ENCODE measurements at places on chromosomes 16 and 17.

DNA sequence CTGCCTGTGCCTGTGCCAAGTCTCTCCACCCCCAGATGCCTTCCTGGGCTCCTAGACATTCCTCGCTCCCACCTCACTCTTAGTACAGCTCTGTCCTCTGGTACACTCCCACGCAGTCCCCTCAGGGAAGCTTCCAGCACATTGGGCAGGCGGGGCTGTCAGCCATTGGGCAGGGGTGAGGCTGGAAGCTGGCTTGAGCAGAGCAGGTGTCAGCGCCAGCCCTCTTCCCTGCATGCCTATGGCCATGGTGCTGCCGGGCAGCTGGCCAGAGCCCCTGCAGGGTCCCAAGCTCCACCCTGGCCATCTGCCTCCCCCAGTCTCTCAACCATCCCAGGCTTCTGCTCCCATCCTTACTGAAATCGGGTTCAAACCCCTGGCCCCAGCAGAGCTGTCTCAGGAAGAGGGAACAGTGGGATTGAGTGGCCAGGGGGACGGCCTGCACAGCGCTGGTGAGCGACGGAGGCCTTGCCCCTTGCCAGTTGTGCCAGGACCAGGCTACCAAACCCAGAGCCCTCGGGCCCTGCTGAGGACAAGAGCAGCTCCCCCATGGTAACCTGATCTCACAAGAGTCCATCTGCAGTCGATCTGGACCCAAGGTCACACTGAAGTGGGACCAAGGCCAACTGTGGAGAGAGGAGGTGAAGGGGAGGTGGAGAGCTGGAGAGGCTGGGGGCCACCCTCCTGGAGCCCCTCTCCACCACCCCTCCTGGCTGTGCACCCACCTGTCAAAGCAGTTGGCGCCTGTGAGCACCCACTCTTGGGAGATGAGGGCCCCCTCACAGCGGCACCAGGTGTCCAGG lies 2.4 kb upstream of the B9D1 start:
- DNase-seq, result no peak

DNA sequence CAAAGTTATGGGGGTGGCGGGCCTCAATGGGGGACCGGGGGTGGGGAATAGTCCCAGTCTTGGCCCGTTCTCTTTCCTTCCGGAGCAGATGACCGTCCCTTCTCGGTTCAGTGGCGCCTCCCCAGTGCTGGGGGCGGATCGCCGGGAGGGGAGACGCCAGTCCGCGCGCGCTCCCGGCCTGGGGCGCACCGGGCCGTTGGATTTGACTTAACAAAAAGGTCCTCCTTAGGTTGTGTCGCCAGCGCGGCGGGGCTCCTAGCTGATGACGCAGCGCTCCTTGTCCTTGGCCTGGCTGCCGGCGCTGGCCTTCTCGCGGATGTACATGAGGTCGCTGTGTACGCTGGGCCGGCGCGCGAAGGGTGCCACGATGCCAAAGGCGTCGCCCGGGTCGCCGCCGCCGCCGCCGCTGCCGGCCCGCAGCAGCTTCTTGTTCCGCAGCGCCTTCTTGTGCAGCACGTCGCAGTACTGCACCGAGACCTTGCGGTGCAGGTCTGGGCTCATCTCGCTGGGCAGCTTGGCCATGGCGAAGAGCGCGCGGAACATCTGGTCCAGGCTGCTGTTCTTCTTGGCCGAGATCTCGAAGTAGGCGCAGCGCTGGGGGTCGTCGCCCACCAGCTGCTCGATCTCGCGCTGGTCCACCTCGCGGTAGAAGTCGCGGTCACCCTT lies 1.2 kb downstream of the RASD1 start:
- DNase-seq, result peak; percentile 28

DNA sequence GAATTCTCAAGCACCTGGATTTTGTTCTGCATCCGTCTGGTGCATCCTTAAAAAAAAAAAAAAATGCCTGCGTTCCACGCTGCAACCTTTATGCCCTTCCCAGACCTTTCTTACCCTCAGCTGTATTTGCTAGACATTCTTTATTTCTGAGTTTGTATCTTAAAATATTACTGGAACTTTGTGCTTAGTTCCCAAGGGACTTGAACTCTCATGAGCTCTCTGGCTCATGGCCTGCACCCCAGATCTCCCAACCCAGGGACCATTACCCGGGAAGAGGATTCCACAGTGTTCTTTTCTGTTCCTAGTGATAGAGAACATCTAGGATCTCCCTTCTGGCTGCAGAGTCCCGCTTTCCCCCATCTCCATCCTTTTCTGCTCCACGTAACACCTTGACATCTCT lies 28.9 kb upstream of the CLEC18A start:
- no peak for DNase-seq

- DNase-seq, result no peak
Observed at GRCh38 chr17:46968224-46968834, 10.7 kb downstream of the RPRML start.

DNA sequence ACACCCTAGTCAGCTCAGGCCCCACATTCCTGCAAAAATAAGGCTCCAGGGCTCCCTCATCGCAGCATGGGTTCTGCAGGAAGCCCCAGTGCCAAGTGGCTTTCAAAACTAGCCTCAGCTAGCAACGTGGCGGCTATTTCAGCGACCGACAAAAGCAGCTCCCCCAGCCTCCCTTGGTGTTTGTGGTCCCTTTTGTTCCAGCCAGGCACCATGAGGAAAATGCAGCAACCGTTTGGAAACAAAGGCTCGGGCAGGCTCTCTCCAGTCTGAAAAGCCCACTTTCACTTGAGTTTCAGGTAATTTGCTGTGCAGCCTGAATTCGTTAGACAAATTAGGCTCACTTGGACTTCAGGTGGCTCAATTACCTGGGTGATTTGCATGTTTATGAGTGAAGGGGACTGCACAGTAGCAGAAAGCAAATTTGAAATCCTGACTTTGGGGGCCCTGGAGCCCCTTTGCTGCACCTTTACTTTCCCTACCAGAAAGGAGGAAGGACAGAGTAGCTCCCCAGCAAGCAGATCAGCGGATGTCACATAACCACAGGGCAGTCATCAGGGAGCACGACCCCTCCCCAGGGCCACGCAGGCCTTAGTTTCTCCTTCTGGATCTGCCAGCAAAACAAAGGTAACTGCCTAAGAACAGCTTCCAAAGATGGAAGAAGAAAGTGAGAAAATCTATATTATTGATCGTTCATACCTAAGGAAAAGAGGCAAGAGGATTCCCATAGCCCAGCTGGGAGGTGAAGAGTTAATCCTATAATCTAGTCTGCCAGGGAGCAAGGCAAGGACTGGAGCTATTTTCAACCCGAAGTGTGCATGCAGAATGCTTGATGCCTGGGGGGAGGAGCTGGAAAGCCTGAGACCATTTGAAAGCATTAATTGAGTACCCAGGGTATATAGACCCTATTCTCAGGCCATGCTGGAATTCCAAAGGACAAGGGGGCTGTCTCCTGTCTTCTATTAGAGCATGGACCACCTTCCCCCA lies 143.1 kb upstream of the SDK2 start:
- no peak for DNase-seq

DNA sequence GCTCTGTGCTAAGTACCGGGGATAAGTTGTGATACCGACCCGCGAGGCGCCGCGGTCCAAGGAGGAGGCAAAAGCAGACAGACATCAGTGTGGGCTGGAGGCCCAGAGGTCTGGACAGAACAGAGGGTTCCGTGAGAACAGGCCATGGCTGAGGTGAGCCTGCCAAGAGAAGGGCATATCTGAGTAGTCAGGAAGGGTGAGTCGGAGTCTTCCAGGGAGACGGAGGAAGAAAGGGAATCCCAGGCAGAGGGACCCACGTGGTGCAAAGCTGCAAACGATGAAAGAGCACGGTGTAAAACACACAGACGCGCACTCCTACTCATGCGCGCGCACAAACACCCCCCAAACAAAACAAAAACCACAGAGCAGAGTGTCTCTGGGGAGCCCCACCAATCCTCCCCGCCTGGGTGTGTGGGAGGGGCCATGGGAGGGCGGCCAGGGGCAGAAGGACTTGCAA lies 18.1 kb downstream of the RHBDL3 start:
- no peak for DNase-seq

DNA sequence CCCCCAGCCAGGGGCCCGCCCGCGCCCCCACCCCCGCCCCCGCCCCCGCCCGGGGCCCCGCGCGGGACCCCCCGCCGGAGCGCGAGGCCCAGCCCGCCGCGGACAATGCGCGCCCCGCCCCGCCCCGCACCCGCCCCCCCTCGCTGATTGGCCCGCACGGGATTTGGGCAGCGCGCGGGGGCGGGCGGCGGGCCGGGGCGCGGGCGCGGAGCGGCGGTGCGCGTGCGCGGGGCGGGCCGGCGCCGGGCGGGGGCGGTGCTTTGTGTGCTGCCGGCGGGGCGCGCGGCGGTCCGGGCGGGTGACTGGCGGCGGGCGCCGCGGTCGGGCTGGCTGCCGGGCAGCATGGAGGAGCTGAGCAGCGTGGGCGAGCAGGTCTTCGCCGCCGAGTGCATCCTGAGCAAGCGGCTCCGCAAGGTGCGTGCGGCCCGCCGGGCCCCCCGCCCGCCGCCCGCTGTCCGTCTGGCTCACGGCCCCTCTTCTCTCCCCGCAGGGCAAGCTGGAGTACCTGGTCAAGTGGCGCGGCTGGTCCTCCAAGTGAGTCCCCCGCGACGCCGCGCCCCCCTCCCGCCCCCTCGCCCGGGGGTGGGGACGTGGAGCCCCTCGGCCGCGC lies at the start of gene CBX2:
Gene CBX2 (plus strand): TSS at position 255 of the 610 bp plus-strand sequence. CDS start 88 bp downstream, at position 343.
- peak; percentile 30 for DNase-seq

- DNase-seq, result no peak
Observed at GRCh38 chr17:9916108-9916507, 11.0 kb upstream of the RCVRN start.

DNA sequence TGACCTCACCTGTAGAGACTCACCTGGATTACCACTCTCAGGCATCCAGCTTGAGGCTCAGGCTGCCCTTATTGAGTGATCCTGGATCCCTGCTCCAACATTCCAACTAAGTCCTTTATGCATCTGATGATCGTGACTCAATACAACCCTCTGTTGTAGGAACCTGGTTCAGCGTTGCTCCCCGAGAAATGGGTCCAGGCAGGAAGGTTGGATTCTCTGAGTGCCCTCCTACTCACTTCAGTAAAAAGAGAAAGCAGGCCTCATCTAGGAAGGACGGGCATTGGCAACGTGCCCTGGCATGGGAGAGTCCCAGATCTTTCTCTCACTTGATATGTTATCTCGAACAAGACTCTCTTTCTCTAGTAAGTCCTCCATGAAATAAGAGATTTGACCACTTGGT lies at the start of gene OR3A1:
Gene OR3A1 (minus strand): TSS at position 101 of the 400 bp plus-strand sequence. CDS start 5,778 bp downstream, outside the sequence.
- no peak for DNase-seq

GRCh38 chr17:28878981-28879380 lies 18.6 kb downstream of the FLOT2 start:
- peak; percentile 5 for DNase-seq

DNA sequence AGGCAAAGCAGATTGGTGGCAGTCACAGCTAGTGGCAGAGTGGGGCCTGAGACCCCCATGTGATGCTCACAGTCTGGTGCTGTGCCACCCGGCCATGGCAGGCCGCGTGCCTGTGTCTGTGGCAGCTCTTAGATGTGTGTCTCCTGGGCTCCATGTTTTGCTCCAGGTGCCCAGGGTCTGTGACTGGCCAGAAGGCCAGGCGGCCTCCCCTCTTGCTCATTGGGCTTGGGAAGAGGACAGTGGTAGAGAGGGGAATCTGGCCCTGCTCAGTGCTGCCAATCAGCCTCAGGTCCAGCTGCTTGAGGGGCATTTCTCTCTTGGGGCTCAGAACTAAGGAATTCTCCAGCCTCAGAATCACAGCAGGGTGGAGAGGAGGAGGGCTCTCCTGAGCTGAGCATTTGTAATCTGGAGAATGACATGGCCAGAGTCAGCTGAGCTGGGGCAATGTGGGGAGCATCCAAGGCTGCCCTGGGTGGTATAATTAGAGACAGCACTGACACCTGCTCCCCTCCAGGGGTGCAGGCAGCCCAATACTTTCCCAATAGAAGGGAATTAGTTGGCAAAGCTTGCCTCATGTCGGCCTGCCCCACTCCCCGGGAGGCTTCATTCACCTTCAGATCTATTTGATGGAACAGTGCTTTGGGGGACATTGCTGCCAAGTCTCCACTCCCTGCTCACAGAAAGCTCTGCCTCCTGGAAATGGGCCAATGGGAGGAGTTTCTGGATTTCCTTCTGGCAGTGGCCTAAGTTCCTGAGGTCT lies 2.7 kb upstream of the LASP1NB start:
- peak; percentile 59 for DNase-seq
